T-helper 1 cell (primary cell): ENCODE measurements at places on chromosomes 7 and 10.

GRCh38 chr10:59173414-59173813, 3.0 kb upstream of the PHYHIPL start:
- no peak for DNase-seq

- DNase-seq: no peak
Measured at GRCh38 chr7:101598986-101599771, 29.9 kb downstream of the MYL10 start.

DNA sequence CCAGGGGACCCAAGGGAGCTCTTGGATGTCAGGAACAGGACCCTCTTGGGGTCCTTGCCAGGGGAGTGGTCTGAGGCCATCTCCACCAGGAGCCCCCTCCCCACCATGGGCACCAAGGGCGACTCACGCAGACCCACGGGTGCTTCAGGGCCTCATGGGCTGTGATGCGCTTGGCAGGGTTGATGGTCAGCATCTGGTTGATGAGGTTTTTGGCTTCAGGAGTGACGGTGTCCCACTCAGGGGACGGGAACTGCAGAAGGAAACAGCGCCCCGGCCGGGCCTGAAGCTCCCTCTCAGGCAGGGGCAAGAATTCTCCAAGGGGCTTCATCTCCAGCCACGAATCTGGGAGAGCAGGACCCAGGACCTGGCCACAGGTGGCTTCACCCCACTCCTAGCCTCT, 41.3 kb downstream of the YKT6 start:
- no peak for DNase-seq

DNA sequence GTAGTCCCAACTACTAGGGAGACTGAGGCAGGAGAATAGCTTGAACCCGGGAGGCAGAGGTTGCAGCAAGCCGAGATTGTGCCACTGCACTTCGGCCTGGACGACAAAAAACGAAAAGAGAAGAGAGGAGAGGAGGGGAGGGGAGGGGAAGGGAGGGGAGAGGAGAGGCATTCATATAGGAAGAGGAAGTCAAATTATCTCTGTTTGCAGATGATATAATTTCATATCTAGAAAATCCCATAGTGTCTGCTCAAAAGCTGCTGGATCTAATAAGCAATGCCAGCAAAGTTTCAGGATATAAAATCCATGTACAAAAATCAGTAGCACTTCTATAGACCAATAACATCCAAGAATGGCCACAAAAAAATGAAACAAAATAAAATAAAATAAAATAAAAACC, 120.3 kb downstream of the LMBR1 start:
- DNase-seq: no peak

GRCh38 chr7:141072548-141073172, 1.2 kb upstream of the TMEM178B start:
- no peak for DNase-seq

DNA sequence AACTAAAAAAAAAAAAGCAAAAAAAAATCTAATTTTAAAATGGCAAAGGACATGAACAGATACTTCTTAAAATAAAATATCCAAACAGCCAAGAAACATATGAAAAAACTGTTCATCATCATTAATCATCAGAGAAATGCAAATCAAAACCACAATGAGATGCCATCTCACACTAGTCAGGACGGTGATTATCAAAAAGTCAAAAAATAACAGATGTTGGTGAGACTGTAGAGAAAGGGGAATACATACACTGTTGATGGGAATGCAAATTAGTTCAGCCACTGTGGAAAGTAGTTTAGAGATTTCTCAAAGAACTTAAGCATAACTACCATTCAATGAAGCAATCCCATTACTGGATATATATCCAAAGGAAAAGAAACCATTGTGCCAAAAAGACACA, 30.2 kb downstream of the COBL start:
- no peak for DNase-seq

DNA sequence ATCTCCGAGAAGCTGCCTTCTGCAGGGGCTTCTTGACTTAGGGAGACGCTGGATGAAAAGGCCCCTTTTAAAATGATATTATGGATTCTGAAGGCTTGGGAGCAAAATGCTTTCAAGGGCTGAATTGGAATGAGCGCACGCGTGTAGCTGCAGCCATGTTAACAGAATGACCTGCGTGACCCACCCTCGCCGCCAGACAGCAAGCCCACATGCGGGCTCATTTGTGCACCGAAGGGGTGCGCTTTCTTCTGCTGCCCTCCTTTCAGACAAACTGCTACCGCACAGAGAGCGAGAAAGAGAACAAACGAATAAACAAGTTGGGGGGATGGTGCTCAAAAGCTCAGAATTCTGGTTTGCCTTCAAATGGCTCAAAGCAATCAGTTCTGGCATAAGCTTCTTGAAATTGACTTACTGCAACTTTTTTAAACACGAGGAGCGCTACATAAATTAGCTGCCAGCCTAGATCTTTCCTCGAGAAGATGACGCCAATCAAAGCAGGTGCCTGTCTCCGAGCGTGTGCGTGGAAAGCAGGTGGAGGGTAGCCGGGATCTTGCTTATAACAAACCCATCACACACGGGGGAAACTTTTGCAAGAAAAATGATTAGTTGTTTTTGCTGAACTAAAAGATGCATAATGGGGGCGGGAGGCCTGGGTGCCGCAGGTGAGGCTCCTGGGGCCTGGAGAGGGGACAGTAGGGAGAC, 268.4 kb downstream of the MAD1L1 start:
- no peak for DNase-seq

- no peak for DNase-seq
Measured at GRCh38 chr7:18030758-18031157, 3.1 kb upstream of the PRPS1L1 start.

- no peak for DNase-seq
Measured at GRCh38 chr7:45812946-45813345, 59.9 kb downstream of the CCDC201 start.

DNA sequence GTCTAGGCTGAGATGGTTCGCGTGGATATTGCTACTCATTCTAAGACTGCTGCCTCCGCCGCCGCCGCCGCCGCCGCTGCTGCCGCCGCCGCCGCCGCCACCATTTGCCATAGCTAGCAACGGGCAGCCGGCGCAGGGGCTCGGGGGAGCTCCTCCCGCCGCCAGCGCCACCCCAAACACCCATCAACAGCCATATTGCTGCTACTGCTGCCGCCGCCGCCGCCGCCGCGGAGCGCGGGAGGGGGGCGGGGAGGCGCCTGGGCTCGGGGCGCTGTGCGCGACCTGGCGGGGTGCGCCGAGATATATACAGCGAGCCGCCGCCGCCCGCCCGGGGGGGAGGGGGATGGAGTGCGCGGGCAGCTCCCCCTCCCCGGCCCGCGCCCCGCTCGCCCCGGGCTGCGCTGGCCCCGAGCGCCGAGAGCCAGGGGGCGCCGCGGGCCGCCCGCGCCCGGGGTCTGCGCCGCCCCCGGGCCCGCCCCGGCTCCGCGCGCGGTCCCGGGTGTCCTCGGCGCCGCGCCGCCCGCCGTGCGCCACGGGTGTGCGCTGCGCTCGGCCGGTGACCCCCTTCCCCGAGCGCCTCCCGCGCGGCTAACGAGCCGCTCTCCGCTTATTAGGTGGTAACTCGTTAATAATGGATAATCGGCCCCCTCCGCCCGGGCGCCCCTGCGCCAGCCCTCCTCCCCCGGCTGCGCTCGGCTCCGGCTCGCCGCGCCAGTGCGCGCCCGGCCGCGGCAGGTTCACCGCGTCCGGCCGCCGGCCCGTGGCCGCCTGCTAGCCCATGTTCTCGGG, at the start of gene KCNMA1:
TSS of gene KCNMA1 (minus strand) at position 277 of the 789 bp plus-strand sequence.
- no peak for DNase-seq

DNA sequence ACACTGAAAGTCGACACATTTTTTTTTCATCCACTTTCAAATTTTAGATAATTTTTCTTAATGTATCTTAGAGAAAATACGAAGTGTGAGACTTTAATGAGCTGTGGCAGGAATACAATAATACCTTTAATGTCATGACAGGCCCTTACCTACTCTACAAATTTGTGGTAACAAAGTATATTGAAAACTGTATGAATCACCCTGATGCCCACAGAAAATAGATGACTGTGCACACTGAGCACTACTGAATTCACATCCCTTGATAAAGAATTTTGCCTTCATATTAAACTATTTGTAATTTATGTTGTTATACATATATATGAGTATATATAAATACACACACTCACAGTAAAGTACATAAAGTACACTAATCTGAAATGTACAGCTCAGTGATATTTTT, 51.7 kb downstream of the AKR1D1 start:
- no peak for DNase-seq

GRCh38 chr10:96910488-96911395, 78.6 kb downstream of the LCOR start:
- no peak for DNase-seq

DNA sequence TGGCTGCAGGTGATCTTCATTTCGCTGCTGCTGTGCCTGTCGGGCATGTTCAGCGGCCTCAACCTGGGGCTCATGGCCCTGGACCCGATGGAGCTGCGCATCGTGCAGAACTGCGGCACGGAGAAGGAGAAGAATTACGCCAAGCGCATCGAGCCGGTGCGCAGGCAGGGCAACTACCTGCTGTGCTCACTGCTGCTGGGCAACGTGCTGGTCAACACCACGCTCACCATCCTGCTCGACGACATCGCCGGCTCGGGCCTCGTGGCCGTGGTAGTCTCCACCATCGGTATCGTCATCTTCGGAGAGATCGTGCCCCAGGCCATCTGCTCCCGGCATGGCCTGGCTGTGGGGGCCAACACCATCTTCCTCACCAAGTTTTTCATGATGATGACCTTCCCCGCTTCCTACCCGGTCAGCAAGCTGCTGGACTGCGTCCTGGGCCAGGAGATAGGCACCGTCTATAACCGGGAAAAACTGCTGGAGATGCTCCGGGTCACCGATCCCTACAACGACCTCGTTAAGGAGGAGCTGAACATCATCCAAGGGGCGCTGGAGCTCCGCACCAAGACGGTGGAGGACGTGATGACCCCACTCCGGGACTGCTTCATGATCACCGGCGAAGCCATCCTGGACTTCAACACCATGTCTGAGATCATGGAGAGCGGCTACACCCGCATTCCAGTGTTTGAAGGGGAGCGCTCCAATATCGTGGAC, 1.3 kb downstream of the CNNM2 start:
- no peak for DNase-seq

DNA sequence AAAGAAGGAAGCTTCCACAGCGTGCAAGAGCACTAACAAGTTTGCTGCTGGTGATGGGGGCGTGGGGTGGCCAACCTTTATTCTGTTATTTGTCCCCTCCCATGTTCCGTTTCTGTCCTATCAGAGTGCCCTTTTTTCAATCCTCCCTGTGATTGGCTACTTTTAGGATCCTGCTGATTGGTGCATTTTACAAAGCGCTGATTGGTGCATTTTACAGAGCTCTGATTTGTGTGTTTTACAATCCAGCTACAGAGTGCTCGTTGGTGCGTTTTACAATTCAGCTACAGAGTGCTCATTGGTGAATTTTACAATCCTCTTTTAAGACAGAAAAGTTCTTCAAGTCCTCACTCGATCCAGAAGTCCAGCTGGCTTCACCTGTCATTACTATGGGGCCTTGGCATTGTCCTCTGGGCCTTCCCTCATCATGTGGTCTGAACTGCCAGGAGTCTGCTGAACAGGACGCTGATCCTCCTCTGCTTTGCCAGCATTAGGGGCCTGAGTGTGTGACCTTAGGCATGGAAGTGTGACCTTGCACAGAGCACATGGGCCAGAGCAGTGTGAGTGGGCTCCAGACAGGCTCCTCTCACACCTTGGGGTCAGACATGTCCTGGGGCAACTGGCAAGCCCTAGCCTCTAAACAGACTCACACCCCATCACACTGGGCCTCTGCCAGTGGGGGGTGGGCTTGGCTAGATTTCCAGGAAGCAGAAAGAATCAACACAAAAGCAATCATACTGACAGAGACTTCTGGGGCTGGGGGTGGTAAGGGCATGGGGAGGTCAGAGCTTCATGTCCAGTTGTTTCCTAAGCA, 167.4 kb downstream of the PTPN20 start:
- DNase-seq: no peak

DNA sequence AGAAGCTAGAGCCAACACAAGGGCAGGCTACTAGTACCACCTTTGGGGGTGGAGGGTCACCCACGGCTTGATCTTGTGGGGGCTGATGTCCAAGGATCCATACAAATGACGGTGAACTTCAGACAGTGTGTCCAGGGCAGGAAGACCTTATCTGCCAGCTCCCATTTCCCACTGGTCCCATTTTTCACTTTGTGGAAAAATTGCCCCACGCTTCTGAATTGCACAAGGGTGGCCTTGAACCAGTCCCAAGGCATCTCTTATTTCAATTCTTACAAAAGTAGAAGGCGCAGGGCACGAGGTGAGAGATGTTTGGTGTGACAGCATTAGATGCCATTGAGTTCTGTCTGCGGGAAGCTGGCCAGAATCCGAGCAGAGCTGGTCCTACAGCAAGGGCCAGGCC, 252.7 kb upstream of the CELF2 start:
- no peak for DNase-seq

DNA sequence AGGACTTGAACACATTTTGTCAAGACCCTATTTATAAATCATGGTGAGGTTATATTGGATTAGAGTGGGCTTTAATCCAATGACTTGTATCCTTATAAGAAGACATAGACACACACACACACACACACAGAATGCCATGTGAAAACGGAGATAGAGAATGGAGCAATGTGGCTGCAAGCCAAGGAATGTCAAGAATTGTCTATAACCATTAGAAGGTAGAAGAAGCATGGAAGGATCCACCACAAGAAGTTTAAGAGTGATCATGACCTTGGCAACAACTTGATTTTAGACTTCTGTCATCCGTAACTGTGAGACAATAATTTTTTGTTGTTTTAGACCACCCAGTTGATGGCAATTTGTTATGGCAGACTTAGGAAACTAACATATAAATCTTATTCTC, 514.2 kb downstream of the TFEC start:
- DNase-seq: no peak

GRCh38 chr7:43460733-43461348, 122.1 kb upstream of the STK17A start:
- DNase-seq: no peak

- peak; percentile 78 for DNase-seq
Measured at GRCh38 chr10:100046021-100046486, 35.6 kb downstream of the CPN1 start.

- no peak for DNase-seq
Measured at GRCh38 chr10:98436704-98437103, 10.0 kb downstream of the HPS1 start.

- DNase-seq: peak; percentile 75
Measured at GRCh38 chr7:151381348-151382078, 28.3 kb downstream of the WDR86 start.

GRCh38 chr10:116715341-116715740, 27.0 kb downstream of the HSPA12A start:
- DNase-seq: no peak

- no peak for DNase-seq
Measured at GRCh38 chr10:123970927-123971286, 79.3 kb upstream of the CPXM2 start.

DNA sequence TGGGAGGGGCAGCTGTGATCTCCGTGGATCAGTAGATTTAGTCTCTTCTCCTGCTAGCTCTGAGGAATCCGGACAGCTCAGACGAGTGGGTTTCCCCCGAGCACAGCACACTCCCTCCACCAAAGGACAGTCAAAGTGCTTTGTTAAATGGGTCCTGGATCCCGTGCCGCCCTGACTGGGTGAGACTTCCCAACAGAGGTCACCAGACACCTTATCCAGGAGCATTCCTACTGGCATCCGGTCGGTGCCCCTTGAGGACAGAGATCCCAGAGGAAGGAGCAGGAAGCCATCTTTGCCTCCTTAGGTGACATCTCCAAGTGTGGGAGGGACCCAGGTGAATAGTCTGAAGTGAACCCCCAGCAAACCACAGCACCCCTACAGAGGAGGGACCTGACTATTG, 1148.9 kb downstream of the CNTNAP2 start:
- DNase-seq: no peak
